Aortic smooth muscle cell (primary cell): ENCODE measurements at places on chromosomes 5 and 9. TPM values are rescaled to one million over a fixed set of nuclear protein-coding genes. Genes with fewer than 3 reads are reported as not detected.

PRR7 gene
- 5.3 and 6.3 TPM in 2 replicates for total RNA-seq

C5orf63 gene
- 2.0 TPM in 2 replicates for total RNA-seq

HRCT1 gene
- total RNA-seq: 1.3 and 2.2 TPM in 2 replicates

OCLN gene
- 0.66 and 1.1 TPM in 2 replicates for total RNA-seq

FBN2 gene
- 4.4 and 18.4 TPM in 2 replicates for total RNA-seq

NTRK2 gene
- 0.26 and 0.62 TPM in 2 replicates for total RNA-seq
